ENCODE measurements at places on chromosomes 12 and 14.

DNA sequence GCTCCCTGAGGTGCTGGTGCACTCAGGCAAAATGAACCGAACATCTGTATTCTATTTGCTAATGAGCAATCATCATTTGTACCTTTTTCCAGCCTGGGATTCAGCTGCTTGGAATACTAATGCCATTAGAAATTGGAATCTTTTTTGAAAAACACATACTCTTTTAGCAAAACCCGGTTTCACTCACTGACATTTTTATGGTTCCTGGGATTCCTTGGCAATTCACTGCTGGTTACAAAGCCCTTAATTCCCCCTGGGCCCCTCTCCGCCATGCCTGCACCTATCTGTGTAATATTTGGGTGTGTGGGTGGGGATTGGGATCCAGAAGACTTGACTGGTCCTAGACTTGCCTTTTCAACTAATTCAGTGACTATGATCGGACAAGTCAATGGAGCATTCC, 199.1 kb downstream of the FOXN3 start:
- no peak for DNase-seq

GRCh38 chr14:91227183-91227628, 17.3 kb downstream of the GPR68 start:
- no peak for DNase-seq

DNA sequence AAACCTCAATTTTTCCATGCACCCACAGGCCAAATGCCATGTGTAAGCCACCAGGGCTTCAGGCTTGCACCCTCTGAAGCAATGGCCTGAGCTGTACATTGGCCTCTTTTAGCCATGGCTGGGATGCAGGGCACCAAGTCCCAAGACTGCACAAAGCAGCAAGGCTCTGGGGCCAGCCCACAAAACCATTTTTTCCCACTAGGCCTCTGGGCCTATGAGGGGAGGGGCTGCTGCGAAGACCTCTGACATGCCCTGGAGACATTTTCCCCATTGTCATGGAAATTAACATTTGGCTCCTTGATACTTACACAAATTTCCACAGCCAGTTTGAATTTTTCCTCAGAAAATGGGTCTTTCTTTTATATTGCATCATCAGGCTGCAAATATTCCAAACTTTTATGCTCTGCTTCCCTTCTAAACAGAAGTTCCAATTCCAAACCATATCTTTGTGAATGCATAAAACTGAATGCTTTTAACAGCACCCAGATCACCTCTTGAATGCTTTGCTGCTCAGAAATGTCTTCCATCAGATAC, 14.3 kb upstream of the OSBPL8 start:
- DNase-seq = no peak

GRCh38 chr12:2402073-2402579, 349.3 kb downstream of the CACNA1C start:
- no peak for DNase-seq

DNA sequence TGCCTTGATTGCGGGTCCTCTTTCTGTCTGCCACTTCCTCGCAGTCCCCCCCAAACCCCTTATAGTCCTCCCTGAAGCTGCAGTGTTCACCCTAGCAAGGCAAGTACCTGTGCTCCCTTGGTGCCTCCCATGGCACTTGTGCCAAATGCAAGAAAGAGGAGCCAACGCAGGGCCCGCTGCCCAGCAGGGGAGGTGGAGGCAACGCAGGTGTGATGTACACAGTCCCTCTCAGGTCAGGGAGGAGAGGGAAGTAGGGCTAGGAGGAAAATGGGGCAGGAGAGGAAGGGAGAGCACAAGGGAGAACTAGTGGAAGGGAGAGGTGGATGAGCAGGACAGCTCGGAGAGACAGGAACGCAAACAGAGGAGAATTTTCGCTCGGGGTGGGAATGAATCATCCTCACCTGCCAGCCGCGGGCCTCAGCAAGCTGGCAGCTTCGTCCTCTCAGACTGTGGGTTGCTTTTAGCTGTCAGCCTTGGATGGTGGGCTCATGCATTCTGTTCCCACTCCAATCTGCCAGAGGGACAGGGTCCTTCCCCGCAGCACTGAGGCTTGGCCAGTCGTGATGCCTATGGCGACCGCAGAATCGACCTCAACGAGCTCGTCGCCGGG, 357.0 kb downstream of the CACNA1C start:
- DNase-seq = no peak

GRCh38 chr12:24306001-24306400, 356.5 kb upstream of the SOX5 start:
- DNase-seq = no peak

DNA sequence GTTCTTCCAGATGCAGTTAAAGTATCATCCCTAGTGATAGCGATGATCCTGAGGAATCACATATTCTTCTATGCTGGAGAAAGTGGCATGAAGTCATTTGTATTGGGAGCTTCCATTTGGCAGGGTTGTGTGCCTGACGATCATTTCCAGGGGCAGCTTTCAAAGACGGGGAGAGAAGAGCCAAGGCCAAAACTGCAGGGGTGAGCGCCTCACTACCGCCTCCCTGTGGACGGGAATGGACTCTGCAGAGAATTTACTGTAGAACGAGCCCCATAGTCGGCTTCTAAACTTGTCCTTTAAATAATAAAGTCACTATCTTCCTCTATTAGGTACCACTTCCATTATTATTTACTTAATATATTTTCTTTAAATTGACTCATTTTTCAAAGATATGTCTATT, 555.9 kb upstream of the TMEM132C start:
- DNase-seq = no peak

DNA sequence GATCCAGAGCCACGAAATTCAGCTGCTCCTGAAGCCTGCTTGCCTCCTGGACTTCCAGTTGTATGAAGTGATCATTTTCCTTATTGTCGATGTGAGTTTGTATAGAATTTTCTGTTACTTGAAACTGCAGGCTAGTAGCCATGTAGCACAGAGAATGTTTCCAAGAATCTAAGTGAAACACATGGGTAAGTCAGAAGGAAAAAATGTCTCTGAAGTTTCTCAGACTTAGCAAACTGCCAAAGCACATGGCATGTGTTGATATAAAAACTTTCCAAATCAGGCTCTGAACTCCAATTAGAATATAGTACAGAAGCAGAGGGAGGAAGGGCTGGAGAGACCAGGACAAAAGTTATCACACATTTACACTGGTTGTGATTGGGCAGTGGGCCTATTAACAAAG, 9.8 kb upstream of the PCNX1 start:
- DNase-seq = no peak

Measured in nucleus accumbens (tissue), 56 donors.